ENCODE measurements at places on chromosomes 6 and 20. TPM values are rescaled to one million over a fixed set of nuclear protein-coding genes. Genes with fewer than 3 reads are reported as not detected.

The OR2J1 gene
- polyA plus RNA-seq = 0.12 TPM

The WDR46 gene
- polyA plus RNA-seq = 73.2 TPM

The ATAT1 gene
- 70.4 TPM for polyA plus RNA-seq

The SLC44A4 gene
- polyA plus RNA-seq = 0.46 TPM

The ABRACL gene
- 201 TPM for polyA plus RNA-seq

The COL11A2 gene
- polyA plus RNA-seq = 20.2 TPM

The C6orf58 gene
- polyA plus RNA-seq = 0.52 TPM

The TTLL9 gene
- 8.0 TPM for polyA plus RNA-seq

The RGS17 gene
- polyA plus RNA-seq = 44.9 TPM

The GNRH2 gene
- polyA plus RNA-seq = 1.9 TPM

The SEMG1 gene
- not detected for polyA plus RNA-seq

The PRDM1 gene
- polyA plus RNA-seq = not detected

Measured in neural cell (in vitro differentiated cells).